ENCODE measurements at places on chromosomes 1 and 21.

GRCh38 chr1:60727552-60727951 is 354.8 kb upstream of the NFIA start:
- no peak for DNase-seq

- DNase-seq: no peak
Measured at GRCh38 chr1:83083589-83084224, 915.2 kb downstream of the TTLL7 start.

- no peak for DNase-seq
Measured at GRCh38 chr1:8742022-8742924, 75.2 kb downstream of the RERE start.

DNA sequence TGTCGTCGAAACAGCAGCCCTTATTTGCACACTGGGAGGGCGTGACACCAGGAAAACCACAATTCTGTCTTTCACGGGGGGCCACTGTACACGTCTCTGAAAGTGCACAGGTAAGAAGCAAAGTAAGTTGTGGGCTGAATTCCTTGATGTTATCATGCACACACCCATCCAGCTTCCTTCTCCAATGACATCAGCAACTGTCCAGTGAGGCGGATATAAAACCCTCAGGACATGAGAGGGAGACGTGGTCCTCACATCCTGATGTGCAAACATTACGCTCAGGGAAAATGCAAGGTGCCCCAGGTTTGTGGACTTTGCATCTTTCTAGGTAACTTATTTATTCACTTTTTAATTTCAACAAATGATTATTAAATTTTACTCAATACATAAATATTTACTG is 3.0 kb downstream of the TFF1 start:
- no peak for DNase-seq

GRCh38 chr1:227312361-227313025 is 5.8 kb downstream of the CDC42BPA start:
- DNase-seq: no peak

- no peak for DNase-seq
Measured at GRCh38 chr1:96481409-96481808, 240.2 kb upstream of the PTBP2 start.

GRCh38 chr1:42692461-42692860 is 10.2 kb downstream of the YBX1 start:
- no peak for DNase-seq

GRCh38 chr1:15955552-15955951 is 20.3 kb downstream of the ZBTB17 start:
- no peak for DNase-seq

GRCh38 chr1:81618376-81618775 is 182.4 kb upstream of the ADGRL2 start:
- DNase-seq: no peak

DNA sequence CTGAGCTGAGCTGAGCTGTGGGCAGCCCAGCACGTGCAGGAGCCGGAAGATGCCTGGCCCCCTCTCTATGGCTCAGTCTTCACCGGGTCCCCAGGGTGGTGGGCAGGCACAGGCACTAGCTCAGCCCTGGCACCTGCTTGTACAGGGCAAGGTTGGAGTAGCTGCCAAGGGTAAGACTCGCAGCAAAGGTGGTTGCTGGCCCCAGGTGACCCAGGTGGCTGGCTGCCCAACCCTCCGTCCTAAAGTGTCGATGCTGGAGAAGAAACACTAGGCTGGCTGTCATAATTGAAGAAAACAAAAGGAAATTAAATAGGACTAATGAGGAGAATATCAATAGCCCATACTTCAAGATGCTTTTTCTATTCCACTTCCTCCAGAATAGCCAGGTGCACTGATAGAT is 77.1 kb upstream of the ACTL8 start:
- DNase-seq: no peak

GRCh38 chr1:203325418-203326091 is 20.2 kb downstream of the BTG2 start:
- no peak for DNase-seq

GRCh38 chr1:243291292-243291691 is 35.5 kb downstream of the SDCCAG8 start:
- DNase-seq: no peak

DNA sequence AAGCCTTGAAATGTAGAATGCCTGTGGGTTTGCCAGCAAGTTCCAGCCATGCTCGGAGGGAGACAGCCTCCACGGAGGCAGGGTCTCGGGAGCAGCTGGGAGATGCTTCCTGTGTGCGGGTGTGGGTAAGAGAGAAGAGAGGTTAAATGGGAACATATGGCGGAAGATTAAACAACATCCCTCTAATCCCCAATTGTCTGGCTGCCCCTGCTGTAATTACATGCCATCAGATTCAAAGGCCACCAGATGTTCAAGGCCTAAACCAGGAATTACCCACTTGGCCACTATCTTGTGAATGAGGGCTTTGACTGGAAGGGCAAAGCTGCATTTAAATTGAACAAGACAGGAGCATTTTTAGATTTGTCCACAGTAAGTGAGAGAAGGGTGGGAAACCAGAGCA is 81.4 kb upstream of the BACE2 start:
- DNase-seq: no peak

GRCh38 chr1:4736254-4736653 is 81.8 kb downstream of the AJAP1 start:
- no peak for DNase-seq

- no peak for DNase-seq
Measured at GRCh38 chr21:38859852-38860251, 54.1 kb downstream of the ETS2 start.

DNA sequence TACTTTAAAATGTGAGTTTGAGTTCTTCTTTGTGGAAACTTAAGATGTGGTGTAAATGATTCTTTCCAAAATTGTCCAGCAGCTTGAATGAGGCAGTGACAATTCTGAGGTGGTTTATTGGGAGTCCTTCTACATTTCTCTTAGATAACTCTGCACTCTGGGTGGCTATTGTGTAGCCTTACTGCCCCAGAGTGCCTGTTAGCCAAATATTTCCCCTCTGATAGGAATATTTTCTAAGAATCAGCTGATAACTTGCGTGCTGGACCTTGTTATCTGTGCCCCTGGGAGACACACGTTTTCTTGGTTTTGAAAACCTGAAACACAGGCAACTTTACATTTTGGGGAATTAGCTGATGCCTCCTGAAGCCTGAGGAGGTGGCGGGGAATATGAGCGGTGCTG is 91.6 kb downstream of the CD247 start:
- DNase-seq: no peak

DNA sequence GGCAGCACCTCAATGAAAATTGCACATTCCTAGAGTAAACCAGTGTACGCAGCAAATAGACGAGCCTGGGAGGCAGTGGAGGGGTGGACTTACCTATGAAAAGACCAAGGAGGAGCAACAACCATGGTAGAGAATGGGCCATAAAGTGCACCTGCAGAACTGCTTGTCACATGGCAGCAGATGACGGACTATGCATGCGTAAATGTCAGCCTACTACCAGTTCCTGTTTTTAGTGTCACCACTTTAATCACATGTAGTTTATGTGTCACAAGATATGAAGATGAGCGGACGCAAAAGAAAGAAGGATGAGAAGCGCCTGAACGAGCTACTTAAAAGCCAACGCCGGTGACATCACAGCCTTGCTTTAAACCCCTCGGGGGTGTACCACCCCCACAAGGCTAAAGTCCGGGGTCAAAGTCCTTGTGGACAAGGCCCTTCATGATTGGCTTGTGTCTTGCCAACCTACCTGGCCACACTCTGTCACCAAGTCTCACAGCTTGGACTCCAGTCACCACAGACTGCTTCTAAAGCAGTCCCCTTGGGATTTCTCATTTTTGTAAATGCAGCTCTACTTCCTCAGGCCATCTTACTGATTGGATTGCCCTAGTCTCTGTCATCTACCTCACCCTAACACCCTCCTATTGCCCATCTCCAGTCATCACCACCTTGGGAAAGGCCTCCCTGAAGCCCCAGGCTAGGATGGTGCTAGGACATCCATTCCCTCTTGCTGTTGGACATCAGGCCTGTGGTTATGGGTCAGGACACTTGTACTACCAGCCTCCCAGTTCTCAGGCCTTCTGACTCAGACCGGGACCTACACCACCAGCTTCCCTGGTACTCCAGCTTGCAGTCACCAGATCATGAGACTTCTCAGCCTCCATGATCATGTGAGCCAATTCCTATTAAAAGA is 6.0 kb upstream of the LY9 start:
- no peak for DNase-seq

Measured in natural killer cell (primary cell).